ENCODE measurements at places on chromosomes 1 and 21.

GRCh38 chr1:76289692-76290091 is 215.1 kb downstream of the ST6GALNAC3 start:
- no peak for DNase-seq

DNA sequence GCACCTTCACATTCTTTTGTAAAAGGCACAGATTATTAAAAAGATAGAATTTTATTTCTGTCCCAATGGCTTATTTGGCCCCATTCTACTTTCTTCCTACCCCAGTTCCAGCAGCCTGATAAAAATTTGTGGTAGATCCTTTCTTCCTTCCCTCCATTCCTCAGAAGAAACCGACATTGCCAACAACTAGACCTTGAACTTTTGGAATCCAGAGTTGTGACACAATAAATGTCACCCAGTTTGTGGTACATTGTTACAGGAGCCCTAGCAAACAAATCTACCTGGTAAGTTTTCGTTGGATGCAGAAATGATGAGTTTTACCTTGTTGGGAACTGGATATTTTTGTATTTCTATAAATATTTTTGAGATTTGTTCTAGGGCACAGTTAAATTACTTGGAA is 141.6 kb upstream of the IVNS1ABP start:
- DNase-seq = no peak

DNA sequence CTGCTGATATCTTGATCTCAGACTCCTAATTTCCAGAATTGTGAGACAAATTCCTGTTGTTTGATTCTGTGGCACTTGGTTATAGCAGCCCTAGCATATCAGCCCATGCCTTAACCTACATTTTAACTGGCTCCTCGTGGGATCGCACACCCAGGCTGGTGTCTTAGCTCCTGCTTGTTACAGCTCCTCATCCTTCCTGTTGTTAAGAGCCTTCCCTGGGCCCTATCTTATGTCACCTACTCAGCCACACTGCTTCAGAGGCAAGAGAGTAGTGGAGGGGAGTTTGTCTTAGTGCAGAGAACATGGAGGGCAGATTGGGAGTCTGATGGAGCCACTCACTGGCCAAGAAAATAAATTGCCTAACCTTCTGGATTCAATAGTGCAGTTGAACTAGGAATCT is 131.0 kb downstream of the ROR1 start:
- DNase-seq = no peak

DNA sequence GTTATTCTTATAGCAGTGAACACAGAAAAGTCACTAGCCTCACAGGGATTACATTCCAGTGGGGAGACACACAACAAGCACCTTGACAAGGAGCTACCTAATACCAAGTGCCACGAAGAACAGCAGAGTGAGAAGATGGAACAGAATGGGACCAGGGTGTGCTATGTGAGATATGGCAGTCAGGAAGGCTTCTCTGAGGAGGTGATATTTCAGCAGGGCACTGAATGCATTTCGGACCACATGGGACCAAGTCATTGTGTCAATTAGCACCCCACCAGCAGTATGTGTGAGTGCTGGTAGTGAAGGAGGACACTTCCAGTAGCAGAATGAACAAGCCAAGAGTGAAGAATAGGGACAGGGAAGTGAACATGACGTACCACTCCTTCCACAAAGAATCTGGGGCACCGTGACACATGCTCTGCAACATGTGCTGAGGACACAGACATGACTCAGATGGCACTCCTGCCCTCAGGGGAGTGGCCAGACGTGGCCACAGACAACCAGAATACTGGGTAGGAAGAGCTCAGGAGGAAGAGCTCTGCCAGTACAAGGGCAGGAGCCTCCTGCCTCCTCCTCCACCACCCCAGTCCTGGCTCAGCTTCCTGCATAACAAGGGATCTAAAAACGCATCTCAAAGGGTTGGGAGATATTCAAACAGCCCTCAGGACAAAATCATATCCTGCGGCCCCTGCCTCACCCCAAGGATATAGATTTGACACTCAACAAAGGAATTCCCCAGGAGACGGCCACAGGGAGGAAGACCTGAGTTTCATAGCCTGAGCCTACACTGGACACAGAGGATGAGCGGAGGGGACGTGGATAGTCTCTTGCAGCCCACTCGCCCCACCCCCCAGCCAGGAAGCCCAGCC is 102.5 kb downstream of the TRABD2B start:
- DNase-seq = no peak

DNA sequence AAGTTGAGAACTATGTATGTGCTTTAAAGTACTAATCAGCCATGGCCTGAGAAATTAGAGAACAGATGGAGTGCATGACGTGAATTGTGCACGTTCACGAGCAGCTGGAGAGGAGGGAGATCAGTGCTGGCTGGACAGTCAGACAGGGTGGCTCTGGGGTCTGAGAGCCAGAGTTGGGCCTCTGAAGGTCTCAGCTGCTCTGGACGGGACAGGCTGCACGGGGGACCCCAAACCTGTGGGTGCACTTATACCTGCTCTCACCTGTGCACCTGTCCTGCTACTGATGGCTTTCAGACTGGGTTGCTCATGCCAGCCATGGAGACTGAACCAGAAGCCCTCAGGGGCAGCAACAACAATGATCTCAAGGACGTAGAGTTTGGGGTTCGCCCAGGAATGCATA is 43.5 kb downstream of the UMODL1 start:
- DNase-seq = no peak

DNA sequence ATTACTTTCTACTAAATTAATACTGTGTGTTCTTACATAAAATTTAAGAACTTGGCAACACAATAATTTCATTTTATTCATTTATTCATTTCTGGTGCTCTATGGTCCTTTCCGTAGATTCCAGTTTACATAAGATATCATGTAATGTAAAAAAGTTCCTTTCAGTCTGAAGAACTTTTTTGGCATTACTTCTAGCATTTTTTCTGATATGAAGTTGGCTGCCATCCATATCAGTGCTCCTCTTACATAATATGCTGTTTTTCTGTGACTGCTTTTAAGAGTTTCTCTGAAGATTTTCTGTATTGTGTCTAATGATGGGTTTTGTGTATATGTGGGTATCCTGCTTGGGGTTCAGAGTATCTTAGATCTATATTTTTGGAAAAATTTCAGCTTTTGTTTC is 34.8 kb downstream of the LIN9 start:
- DNase-seq = no peak

- no peak for DNase-seq
These were observed 1.2 kb upstream of the CD34 start for GRCh38 chr1:207911856-207912760.

- DNase-seq = no peak
These were observed 26.7 kb downstream of the ASTN1 start for GRCh38 chr1:177137814-177138213.

DNA sequence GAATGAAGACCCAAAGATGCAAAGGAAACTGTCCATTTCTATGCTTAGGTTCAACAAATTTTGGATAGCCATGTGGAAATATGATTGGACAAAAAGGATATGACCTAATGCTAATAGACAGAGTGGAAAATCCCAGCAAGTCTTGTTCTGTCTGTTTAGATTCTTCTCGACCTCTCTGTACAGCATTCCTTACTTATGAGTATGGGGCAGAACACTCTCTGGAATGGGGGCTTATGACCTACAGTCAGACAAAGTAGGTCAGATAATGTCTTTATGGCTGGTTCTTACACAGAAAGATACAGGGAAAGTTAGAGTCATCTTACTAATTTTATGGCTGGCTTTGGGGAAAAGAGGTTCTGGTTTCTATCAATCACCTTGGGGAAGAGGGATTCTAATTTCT is 2.8 kb downstream of the GCSAML start:
- DNase-seq = no peak

- no peak for DNase-seq
These were observed 132.6 kb upstream of the PTGFR start for GRCh38 chr1:78358165-78358564.

- DNase-seq = no peak
These were observed 35.4 kb downstream of the PGM1 start for GRCh38 chr1:63628607-63629006.

- no peak for DNase-seq
These were observed 40.5 kb upstream of the SCYL3 start for GRCh38 chr1:169933984-169934725.

GRCh38 chr1:92298213-92298572 is 594 bp downstream of the GLMN start:
- DNase-seq = no peak

- DNase-seq = no peak
These were observed 254.8 kb downstream of the ZNF648 start for GRCh38 chr1:181806746-181807145.

DNA sequence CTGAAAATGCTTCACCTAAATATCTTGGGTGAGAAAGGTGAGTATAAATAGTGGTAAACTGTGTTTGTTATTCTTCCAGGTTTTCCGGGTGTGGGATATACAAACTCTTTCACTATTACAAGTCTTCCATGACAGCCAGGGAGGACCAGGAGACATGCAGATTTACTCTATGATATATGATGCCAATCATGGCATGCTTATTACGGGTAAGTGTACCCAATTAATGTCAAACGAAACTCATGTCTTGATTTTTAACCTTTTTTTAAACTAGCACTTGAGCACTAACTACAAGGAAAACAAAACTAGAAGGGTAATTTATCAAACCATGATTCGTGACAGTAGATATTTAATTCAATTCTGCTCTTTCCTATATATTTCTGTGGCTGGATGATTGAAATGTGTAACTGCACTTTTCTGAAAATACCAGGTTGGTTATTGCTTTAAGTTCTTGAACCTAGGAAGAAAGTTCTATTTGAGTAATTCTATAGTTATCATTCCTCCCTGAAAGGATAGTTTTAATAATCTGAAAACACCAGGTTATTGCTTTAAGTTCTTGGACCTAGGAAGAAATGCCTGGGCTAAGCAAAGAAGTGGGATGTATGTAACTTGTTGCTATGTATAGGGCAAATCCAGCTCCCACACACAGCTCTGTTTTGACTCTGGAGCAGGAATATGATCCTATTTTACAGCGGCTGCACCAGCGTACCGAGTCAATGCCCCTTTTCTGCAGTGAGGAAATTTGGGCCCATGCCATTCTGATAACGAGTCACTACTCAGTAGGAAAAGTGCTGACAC is 86.4 kb downstream of the WDR64 start:
- no peak for DNase-seq

DNA sequence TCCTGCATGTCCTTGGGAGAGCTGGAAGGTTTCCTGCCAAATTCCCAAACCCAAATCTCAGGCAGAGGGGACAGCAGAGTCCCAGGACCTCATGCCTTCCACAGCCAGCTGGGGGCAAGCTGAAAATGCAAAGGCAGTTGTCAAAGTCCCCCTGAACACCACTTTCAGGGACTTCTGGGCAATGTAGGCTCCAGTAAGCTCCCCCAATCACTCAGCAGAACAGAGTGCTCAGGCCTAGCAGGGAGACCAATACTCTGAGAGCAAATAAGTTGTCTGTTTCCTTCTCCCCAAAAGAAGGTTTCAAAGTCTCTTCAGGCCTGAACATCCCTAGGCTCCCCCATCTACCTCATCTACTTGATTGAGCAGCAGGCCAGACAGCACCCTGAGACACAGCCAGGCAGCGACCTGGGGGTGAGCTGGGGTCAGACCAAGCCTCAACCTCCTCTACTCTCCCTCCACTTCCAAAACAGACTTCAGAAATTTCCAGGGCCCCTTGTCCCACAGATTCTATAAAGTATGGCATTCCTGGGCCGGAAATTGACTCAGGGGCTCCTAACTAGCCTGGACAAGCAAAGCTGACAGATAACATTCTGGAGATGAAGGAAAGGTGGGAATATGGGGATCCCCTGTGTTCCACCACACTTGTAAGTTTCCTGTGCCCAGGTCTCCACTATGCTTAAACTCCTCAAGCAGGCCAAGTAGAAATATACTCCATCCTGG is 1.9 kb downstream of the SLC9A1 start:
- no peak for DNase-seq

All from T-cell (primary cell).